Amniotic stem cell (primary cell): ENCODE measurements at places on chromosomes 2 and 18.

GRCh38 chr2:201891676-201892075, 85.3 kb downstream of the CDK15 start:
- no peak for DNase-seq

DNA sequence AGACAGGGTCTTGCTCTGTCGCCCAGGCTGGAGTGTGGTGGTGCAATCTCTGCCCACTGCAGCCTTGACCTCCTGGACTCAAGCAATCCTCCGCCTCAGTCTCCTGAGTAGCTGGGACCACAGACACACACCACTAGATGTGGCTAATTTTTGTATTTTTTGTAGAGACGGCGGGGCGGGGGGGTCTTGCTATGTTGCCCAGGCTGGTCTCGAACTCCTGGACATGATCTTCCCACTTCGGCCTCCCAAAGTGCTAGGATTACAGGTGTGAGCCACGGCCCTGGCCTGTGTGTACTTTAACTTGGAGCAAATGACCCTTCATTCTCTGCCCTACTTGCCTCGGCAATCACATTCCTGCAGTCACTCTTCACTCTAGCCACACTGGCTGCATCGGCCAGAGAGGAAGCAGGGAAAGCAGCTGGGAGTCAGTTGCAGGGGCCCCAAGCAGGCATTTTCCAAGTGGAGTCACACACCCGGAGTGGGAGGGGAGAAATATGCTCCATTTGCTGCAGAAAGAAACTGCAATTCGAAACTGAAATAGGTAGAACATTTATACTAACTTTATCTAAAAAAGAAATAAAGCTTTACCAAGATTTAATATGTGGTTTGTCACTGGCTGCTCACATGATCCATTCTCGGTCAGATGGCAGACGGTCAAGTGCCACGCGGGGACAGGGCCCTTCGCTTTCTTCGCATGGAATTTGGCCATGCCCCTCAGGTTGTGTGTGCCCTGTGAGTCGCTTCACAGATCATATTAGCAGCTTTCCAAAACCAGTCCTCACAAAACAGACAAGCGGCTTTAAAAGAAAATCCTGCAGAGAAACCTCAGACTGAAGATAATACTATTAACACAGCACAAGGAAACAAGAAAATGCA, 37.1 kb downstream of the FAM161A start:
- DNase-seq: no peak

DNA sequence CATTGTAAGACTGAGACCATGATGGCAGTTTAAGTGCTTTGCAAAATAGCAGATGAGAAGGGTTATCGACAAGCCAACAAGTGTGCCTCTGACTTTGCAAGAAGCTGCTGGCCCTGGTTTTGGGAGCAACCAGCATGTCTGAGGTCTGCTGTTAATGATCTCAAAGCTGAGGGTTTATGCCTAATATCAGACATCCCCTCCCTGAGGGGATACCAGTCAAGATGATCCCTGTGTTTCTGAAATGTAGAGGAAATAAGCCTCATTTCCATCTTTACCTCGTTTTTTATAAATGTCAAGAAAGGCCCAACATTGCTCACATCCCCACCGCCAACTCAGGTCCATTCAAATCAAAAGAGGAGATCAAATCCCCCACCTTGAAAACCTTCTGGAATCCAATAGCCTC, 120.6 kb downstream of the MYCN start:
- no peak for DNase-seq

DNA sequence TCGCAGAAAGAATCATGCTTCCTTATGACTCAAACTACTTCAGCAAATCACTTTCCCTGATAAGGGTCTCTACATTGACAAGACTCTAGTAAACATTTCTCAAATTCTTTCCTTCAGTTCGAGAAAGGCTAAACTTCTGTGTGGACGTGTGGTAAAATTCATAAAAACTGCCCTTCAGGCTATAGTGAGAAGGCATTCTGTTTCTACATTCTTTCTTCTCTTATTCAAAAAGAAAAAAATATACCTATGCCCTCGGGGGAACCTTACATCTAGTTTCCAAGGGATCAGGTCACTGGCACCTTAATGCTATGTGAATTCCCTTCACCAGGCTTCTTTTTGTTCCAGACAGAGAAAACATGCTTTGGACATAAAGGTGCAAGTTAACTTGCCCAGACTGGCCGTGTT, 4.9 kb downstream of the VIT start:
- no peak for DNase-seq

GRCh38 chr2:201357221-201357620, at the start of gene FLACC1:
TSS of gene FLACC1 (minus strand) at chr2:201357345. CDS start at chr2:201351404, 5,941 bp downstream.
- peak; percentile 41 for DNase-seq

GRCh38 chr2:31865215-31865614, 145.6 kb downstream of the MEMO1 start:
- no peak for DNase-seq

DNA sequence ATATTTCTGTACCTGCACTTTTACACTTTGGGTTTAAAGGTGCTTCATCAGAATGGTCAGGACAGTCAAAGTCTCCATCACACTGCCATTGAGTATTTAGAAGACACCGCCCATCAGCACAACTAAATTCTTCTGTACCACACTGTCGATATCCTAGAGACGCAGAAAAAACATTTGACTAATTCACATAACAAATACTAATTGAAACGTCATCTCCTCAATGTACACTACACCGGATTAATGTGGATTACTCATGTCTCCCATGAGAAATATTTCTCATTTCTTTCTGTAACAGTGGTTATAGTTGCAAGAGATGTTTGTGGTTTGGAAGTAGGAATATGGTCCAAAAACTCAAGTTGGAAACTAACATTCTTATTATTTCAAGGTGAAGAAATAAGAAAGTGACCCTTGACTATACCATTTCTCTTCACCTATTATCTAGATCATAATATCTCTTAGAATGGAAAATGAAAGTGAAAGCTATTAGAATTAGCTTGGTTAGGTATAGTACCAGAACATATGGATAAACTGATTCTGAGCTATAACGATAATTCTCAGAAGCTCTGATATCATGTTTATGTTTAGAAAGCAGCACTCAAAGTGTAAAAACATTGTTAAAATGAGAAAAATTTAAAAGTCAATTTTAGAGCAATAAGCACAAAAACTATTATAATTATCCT, 1627.7 kb downstream of the LRP1B start:
- DNase-seq: peak; percentile 37

- DNase-seq: no peak
Observed at GRCh38 chr2:3944071-3944470, 240.7 kb downstream of the DCDC2C start.

DNA sequence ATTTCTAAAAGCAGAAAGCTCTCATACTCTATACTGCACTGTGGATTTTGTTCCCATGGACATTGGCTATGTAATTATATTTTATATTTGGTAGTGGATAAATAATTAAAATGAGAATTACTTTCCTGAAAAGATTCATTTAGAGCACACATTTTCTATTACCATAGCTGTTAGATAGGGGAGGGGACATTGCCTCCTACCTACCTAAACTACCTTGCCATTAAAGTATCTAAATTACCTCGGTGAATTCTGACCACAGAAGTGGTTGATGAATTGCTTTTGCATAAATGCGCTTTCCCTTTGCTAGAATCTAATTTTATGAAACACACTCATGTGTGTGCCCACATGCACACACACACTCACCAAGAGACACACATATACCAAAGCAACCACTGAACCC, 329.1 kb downstream of the MTX2 start:
- DNase-seq: no peak

DNA sequence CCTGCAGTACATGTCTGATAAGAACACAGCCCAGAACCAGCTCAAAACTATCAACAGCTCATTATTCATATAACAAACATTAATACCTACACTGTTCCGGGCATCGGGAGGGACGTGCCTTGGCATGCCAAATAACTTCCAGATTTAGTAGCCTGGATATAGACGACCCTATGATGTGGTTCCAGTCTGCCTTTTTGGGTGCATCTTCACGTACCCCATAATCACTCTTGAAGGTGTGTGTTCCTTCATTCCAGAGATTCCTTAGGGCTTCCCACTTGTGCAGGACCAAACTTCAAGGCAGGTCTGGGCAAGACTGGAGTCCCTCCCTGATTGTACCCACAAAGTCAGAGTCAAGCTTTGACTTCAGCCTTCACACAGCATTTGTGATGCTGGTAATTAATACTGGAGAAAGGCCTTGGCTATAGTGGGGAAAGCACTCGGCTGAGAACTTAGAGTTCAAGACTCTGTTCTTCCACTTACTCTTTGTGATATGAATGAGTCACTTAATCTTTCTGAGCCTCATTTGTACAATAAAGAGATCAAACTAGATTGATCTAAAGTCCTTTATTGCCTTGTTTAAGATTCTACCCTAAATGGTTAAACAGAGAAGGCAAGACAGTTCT, 27.7 kb upstream of the SPATS2L start:
- no peak for DNase-seq

DNA sequence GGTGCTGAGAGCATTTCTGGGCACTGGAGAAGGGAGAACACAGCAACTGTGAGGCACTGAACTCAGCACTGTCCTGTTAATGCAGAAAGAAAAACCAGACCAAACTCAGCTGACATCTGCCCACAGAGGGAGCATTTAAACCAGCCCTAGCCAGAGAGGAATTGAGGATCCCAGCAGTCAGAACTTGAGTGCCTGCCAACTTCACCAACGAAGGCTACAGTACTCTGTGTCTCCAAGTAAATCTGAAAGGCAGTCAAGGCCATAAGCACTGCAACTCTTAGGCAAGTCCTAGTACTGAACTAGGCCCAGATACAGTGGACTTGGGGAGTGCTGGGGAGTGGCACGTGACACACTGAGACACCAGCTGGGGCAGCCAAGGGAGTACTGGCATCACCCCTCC, 176.2 kb upstream of the ZC3H15 start:
- DNase-seq: no peak

GRCh38 chr2:153478289-153479261, at the start of gene RPRM:
TSS of gene RPRM (minus strand) at chr2:153478762. CDS start at chr2:153478565, 197 bp downstream.
- peak; percentile 1 for DNase-seq

- no peak for DNase-seq
Observed at GRCh38 chr2:238459081-238459629, 32.4 kb downstream of the ASB1 start.

GRCh38 chr2:217437290-217437870, 565.4 kb downstream of the TNS1 start:
- no peak for DNase-seq

DNA sequence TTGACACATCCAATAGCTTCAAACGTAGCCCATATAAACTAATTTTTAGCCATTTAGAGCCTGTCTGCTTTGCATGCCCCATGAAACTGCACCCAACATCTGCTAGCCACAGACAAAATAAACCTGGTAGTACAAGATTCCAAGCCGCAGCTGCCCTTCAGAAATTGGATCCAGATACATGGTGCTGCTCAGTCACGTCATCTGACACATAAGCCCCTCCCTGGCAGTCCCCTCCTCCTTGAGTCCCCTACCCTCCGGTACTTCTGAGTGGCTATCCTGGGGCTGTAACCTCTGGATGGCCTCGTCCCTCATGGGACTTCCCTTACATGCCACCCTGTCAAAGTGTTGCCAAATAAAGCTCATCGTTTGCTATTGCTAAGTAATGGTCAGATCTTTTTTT, 33.8 kb downstream of the PROC start:
- DNase-seq: no peak

DNA sequence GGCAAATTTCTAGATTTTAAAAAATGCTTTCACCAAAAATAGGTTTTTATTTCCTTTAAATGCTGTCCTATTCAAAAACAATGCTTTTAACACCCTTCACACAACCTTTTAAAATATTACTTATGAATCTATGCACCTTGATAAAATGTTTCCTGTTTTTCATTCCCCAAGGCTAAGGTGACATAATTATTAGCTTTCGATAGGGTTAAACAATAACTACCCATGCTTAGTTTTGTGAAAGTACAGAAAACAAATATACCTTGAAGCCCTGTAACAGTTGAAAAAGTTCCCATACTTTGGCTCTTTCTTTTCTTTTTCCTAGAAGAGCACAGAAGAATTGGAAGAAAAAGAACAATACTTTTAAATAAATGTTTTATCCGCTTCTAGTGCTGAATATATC, 54.9 kb upstream of the ITPRID2 start:
- no peak for DNase-seq

GRCh38 chr2:234451852-234452625, 44.8 kb downstream of the ARL4C start:
- peak; percentile 83 for DNase-seq

DNA sequence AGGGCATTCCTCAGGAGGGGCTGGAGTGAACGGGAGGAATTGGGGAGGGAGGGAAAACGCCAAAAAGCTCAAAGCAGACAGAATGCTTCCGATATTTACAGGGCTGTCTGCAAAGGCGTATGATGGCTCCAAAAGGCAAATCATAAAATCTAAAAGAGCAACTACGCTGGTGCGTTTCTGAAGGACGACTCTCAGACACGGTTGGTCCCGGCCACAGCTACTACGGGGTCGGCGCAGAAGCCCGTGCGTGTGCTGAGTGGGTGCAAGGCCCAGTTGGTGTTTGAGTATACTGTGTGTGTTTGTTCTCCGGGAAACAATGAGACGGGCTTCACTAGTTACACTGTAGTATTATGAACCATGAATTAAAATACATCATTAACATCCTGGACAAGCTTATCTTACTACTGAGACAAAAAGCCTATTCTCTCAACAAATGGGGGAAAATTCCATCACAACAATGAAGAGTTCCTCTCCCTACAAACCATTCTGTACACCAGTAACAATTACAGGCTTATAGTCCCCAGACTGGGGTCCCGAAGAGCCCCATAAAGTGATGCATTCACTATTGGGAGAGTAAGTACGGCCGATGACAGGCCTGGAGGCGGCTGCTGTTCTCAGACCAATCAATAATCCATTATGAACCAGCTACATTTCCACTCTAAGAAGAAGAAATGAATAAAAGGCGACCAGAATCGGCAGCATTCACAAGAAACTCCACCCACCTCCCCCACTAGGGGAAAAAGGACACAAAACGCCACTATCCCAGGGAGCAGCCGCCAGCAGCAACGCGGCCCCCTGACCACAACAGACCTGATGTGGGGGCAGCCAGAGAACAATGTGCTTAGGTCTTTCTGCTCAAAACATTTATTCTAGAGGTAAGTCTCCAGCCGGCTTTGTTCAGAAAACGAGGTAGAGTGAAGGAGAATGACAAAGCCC, 43.4 kb downstream of the ZNF516 start:
- DNase-seq: no peak

DNA sequence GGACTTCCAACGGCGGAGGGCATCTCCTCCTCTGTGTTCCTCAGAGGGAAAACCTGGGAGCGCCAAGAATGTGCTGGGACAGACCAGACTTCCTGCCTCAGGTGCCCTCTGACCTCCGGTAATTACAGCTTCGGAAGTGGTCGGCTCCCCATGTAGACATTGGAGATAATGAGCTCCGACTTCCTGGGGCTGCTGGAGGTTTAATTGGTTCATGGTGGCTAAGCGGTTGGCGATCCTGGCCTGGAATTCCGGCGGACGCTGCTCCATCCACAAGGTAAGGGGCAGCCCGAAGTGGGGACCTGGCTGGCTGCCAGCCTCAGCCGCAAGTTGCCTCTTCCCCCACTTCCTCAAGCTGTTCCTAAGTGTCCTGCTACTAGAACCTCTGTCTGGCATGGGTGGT, 83.2 kb upstream of the EPC2 start:
- no peak for DNase-seq

- no peak for DNase-seq
Observed at GRCh38 chr2:192265751-192266150, 71.0 kb upstream of the TMEFF2 start.

GRCh38 chr2:162915858-162916257, 77.3 kb upstream of the KCNH7 start:
- no peak for DNase-seq
